ENCODE measurements at places on chromosomes 5 and 9.

DNA sequence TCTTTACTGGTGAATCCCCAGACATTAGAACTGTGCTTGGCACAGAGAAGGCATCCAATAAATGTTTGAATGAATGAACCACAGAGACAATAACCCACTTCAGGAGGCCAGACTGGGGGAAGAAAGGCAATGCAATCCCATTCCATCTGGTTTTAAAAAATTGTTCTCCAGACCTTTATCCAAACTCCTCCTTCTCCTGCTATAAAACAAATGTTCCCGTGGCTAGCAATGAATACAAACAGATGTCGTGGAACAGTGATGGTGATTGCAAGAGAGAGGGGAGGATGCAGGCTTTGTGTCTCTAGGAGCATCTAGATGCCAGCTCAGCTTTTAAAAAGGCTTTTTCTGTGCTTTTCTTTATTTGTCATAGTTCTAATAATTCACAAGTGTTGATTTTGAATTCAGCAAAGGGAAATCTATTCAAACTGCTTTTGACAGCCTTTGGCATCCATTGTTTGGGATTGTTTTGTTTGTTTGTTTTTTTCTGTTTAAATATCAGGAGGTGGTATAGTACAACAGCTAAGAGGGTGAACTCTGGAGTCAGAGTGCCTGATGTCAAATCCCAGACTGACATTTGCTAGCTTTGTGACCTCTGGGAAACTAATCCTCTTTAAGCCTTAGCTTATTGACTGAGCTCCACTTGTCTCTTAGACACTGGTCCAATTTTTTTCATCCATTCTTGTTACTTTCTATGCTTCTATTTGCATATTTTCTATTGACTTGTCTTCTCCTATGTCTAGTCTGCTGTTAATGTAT lies 59.1 kb downstream of the TNFSF15 start:
- DNase-seq, result no peak

GRCh38 chr5:148976569-148977381 lies 86.1 kb downstream of the SH3TC2 start:
- no peak for DNase-seq

DNA sequence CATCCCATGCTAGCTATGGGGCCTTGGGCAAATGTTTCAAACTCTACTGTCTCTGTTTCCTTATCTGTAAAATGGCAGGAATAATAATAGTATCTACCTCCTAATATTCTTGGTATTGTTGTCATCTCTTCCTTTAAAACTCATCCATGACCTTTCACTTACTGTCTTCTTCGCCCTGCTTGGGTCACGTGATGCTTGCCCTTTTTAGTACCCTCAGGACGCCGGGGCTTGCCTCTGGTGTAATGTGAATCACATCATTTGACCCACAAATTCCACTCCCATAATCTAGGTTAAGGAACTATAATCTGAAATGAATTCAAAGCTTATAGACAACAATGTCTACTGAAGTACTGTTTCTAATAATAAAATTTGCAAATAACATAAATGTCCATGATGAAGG lies 162.7 kb downstream of the DRD1 start:
- DNase-seq, result no peak

GRCh38 chr5:15914638-15915037 lies 265.0 kb downstream of the MARCHF11 start:
- no peak for DNase-seq

GRCh38 chr5:11027660-11028059 lies 266.6 kb upstream of the DAP start:
- DNase-seq, result no peak

DNA sequence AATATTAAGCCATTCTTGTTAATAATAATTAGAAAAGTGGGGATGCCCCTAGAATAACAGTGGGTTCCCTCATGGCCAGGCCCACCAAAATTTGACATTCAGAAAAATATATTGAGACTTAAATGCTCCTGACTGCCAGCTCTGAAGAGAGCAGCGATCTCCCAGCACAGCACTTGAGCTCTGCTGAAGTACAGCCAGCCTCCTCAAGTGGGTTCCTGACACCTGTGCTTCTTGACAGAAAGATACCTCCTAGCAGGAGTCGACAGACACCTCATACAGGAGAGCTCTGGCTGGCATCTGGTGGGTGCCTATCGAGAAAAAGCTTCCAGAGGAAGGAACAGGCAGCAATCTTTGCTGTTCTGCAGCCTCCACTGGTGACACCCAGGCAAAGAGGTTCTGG lies 261.5 kb downstream of the DTWD2 start:
- no peak for DNase-seq
